ENCODE measurements at places on chromosomes 16 and 17.

DNA sequence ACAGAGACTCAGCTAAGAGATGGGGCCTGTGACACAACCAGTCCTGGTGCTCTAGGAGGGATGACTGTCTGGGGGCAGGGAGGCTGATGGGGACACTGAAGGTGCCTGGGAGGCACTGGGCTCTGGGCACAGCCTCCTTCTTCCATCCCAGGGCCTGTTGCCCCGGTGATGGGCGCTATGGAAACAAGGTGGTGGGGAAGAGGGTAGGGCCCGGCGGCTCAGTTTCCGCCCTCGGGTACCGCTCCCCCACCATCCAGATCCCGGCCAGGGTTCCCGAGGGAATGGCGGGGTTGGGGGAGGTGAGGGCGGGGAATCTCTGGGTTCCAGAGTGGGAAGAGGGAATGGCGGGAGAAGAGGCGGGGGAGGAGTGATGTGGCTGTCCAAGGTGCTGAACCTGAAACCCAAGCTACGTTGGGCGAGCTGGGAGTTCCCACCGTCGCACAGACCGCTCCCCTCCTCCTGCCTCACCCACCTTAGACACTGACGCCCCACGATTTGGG, 981 bp downstream of the KCNH4 start:
- DNase-seq, result peak; percentile 90

DNA sequence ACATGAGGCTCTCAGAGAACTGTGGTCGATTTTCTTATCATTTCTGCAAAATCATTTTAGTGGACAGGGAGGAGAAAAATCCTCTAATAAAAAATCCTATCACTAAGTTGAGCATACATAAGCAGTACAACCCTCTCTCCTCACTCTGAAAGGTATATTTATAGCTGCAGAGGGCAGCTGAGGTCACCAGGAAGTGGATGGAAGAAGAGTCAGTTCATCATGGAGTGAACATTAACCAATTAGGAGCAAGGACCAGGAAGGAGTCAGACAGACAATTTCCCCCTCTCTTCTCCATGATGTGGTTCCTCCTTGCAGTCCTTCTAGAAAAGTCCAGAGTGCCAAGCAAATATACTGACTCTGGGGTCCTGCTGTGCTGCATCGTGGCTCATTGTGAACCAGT, 253.7 kb downstream of the TOX3 start:
- no peak for DNase-seq

GRCh38 chr17:35749560-35750412, 3.3 kb downstream of the GAS2L2 start:
- peak; percentile 44 for DNase-seq

DNA sequence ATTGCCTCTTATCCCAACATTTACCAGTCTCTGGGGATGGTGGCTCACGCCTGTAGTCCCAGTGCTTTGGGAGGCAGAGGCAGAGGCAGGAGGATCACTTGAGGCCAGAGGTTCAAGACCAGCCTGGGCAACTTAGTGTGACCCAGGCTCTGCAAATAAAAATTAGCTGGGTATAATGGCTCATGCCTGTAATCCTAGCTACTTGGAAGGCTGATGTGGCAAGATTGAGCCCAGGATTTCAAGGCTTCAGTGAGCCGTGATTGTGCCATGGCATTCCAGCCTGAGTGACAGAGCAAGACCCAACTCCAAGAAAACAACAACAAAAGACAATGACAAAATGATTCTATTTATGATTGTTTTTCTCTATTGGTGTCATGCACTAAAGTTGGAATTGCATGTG, 244.9 kb downstream of the RBFOX1 start:
- DNase-seq, result no peak

DNA sequence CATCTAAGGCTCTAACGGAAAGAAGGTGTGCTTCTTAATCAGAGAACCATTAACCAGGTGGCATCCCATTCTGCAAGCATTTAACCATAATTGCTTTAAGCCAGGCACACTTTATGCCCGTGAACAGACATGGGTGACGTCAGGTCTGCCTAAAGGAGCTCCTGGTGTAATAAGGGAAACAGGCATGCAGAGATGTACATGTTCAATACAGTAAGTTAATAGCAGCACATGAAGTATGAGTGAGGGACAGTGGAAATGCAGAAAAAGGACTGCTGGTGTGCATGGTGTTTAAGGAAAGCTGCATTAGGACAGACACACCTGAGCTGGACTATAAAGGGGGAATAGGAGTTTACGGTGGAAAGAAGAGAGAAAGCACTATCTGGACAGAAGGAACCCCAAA, 18.6 kb downstream of the DYNLRB2 start:
- DNase-seq, result no peak

DNA sequence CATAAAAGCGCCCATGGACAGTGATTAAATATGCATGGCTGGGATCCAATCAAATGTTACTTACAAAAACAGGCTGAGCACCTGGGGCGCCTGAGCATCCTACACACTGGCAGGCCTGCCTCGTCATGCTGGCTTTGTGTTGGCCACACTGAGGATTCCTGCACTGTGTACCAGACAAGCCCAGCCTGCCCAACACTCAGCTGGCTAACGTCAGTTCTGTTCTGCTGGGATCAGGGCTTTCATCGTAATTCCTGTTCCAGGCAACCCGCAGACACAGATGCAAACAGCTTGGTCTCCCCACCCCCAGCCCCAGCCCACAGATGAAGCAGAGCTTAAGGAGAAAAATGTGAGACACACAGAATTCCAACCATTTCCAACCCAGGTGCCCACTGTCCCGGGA, 30.7 kb downstream of the PIMREG start:
- no peak for DNase-seq

GRCh38 chr16:12988071-12988470, 86.7 kb downstream of the SHISA9 start:
- DNase-seq, result no peak

DNA sequence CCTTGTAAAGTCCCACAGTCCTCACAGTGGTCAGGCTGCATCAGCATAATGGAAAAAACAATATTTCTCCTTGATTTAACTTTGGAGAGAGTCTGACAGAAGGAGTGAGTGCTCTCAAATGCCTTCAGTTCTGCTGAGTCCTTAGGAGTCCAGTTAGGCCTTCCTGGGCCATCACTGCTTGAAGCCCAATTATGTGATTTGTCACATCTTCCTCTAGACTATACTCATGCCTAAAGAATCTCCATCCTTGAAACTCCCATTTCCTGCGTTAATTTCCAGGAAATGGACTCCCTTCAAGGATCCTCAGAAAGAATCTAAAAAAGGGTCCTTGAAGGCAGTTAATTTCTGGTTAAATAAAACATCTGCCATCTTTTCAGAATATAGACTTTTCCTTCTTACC, 52.8 kb downstream of the SLFN5 start:
- no peak for DNase-seq

GRCh38 chr17:7843536-7844291, 9.7 kb downstream of the KDM6B start:
- DNase-seq, result peak; percentile 83

- no peak for DNase-seq
Observed at GRCh38 chr17:41767324-41768042, 19.0 kb downstream of the JUP start.

- no peak for DNase-seq
Observed at GRCh38 chr17:81832608-81833159, 407 bp downstream of the MCRIP1 start.

GRCh38 chr16:72935896-72936295, 112.0 kb downstream of the ZFHX3 start:
- peak; percentile 32 for DNase-seq

GRCh38 chr17:80997424-80998117, 5.9 kb downstream of the CHMP6 start:
- no peak for DNase-seq

DNA sequence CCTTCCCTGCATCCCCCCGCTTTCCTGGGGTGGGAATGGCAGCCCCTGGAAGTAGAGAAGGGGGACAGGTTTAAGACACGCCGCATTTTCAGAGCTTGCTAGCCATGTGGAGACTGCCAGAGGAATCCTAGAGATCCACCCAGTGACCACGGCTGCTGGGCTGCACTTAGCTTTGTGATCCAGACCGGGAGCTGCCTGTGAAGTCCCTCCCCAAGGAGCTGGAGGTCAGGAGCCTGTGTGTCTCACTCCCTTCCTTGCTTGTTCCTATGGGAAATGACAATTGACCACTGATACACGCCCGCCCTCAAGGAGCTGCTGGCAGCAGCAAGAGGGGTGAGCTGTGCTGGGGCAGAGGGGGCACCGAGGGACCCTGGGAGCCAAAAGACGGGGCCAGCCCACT, 73.7 kb downstream of the SREBF1 start:
- DNase-seq, result no peak

DNA sequence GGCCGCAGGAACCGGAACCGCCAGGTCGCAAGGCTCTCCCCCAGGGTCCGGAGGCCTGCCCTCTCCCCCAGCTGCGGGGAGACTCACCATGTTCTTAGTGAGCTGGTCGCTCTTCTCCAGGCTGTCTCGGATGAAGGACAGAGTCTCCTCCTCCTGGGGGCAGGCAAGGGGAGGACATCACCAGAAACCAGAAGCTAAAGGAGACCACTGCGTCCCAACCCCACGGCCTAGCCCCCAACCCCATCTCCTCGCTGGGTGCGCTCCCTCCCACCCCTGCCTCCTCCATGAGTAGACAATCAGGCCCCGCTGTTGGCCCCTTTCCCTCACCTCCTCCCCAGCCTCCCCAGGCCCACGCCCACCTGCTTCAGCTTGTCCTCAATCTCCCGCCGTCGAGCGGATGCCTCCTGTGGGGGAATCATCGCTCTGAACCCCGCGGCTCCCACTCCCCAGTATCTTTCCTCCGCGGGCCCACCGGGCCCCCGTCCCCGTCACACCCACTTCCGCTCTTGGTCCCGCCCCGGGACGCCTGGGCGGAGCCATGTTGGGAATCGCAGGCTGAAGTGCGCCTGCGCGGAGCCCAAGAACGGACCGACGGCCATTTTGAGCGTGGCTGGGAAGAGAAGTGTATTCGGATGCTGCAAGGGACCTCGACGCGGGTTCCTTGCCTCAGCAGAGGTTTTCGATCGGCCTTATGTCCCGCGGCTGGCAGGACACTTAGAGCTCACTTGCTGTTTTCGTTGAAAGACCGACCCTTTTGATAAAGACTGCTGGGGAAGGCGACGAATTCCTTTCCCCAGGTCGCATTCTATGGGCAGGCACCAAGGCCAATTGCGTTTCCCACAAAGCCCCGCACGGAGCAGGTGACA, at the start of gene EXOC7:
Gene EXOC7, minus strand, starts transcription at position 514 of the 866 bp plus-strand sequence. Its CDS starts 95 bp downstream, at position 419.
- peak; percentile 94 for DNase-seq

- DNase-seq, result no peak
Observed at GRCh38 chr17:6786618-6787017, 10.6 kb downstream of the FBXO39 start.

DNA sequence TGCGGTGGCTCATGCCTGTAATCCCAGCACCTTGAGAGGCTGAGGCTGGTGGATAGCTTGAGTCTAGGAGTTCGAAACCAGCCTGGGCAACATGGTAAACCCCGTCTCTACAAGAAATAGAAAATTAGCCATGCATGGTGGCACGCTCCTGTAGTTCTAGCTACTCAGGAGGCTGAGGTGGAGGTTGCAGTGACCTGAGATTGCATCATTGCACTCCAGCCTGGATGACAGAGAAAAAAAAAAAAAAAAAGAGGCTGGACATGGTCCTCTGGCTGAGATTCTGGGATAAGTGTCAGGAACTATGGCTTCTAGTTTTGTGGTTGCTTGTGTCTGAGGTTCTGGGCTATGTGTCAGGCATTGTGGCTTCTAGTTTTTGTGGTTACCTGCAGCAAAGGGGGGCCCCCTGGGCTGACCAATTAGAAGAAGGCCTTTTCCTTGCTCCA, 7.0 kb downstream of the KSR1 start:
- no peak for DNase-seq

GRCh38 chr17:18860161-18860972, 2.4 kb downstream of the PRPSAP2 start:
- DNase-seq, result no peak

DNA sequence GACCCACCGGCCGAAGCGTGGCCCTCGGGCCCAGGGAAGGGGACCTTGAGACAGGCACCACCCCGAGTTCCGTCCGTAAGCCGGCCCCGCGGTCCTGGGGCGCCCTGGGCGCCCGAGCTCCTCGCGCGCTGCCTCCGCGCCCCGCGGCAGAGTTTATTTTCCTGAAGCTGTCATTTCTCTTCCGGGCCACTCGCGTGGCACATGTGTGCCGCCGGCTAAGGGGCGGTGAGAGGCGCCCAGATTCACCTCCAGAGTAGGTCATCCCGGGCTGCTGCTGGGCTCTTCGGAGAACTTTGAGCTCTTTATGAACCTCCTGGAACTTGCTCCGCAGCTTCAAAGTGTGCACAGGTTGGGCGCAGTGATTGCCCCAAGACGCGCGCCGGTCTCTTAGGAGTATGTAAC, 489 bp downstream of the ZC3H18 start:
- DNase-seq, result no peak

GRCh38 chr17:78351449-78352006, 8.3 kb downstream of the SOCS3 start:
- DNase-seq, result peak; percentile 41

- no peak for DNase-seq
Observed at GRCh38 chr16:73504591-73505575, 457.0 kb upstream of the ZFHX3 start.

DNA sequence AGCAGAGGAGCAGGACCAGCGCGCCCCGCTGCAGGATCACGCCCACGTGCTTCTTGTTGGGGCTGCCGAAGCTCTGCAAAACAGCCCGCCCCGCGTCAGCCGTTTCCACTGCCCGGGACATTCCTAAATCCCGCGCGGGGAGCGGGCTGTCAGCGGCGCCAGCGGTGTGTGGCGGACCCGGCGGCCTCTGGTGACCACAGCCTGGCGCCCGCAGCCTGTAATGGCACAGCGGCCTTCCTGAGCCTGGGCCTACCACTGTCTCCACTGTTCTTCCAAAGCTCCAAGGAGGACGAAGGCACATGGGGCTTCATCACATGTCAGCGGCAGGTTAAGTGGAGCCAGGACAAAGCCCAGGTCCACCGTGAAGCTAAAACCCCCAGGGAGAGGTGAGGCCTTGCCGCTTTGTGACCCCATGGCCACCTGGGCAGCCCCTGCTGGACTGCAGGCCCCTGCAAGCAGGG, 2.5 kb downstream of the SLC47A2 start:
- no peak for DNase-seq

DNA sequence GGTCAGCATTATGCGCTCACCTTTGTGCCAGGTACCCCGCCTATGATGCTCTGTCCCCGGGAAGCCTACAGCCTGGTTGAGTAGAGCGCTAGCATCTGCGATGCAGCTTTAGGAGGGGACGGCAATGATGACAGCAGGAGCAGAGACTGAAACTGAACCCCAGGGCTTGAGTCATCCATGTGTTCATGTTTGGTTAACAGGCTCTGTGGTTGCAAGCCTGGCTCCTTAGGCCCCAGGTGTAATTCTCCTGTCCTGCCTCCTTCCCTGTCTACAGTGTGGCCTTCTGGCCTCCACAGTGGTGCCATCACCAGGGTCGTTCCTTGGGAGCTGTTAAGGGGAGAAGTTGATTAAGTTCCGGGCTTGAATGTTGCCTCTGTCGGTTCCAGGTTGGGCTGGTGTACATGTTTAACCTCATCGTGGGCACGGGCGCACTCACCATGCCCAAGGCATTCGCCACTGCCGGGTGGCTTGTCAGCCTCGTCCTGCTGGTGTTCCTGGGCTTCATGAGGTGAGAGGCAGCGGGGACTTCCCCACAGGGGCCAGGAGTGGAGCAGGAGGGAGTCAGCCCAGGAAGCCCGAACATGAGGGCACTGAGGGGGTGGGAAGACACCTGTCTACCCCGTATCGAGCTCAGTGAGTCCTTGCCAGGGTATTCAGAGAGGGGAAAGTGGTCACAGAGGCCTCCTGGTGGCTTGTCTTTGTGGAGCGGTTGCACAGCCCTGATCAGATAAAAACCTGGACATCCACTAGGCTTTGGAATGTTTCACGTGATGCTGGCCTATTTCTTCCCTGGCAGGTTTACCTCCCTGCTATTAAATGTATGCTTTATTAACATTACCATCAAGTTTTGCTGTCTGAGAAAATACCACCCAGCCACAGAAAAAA, 9.2 kb upstream of the NAT9 start:
- no peak for DNase-seq

GRCh38 chr16:57982385-57982784, 11.5 kb upstream of the CNGB1 start:
- DNase-seq, result no peak
